ENCODE measurements at places on chromosomes 7 and 10.

- no peaks in the 10 kb centered on the region for H3K36me3 ChIP-seq
- H3K27ac ChIP-seq: no peak overlapping the region
- peak; percentile 76 for DNase-seq
- peak overlapping the region; percentile 68 for H3K4me3 ChIP-seq
Observed at GRCh38 chr10:75408911-75409885, 7.6 kb upstream of the ZNF503 start.

DNA sequence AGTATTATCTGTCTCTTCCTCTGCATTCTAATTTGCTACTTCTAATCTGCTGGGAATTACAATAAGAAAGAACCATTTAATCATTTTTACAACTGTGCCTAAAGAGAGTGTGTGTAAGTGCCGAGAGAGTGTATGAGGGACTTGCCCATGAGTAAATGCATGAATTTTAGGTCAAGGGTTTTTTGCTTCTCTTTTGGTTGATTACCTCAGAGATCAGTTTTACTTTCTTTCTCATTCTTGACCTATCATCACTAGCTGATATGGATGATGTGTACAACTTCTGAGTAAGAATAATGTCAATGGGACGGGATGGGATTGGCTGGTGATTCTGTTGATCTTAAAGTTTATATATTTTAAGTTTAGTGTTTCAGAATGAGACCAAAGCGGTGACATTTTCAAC, 47.8 kb downstream of the IKZF1 start:
- H3K27ac ChIP-seq: peak overlapping the region; percentile 95
- peak overlapping the region; percentile 76 for H3K4me3 ChIP-seq
- H3K27me3 ChIP-seq: no peaks in the 10 kb centered on the region
- peaks cover 93% of the 10 kb centered on the region for H3K4me1 ChIP-seq
- peaks cover 81% of the 10 kb centered on the region for H3K36me3 ChIP-seq
- peak; percentile 78 for DNase-seq

- H3K4me3 ChIP-seq: no peak overlapping the region
- no peaks in the 10 kb centered on the region for H3K4me1 ChIP-seq
- no peaks in the 10 kb centered on the region for H3K36me3 ChIP-seq
- DNase-seq: no peak
- peaks cover 6% of the 10 kb centered on the region for H3K27me3 ChIP-seq
Observed at GRCh38 chr7:95582578-95583293, 13.6 kb downstream of the PDK4 start.

- peak overlapping the region; percentile 90 for H3K4me3 ChIP-seq
- no peak for DNase-seq
- peaks cover 42% of the 10 kb centered on the region for H3K4me1 ChIP-seq
- peaks cover under 1% of the 10 kb centered on the region for H3K36me3 ChIP-seq
- H3K27ac ChIP-seq: peak overlapping the region; percentile 81
Observed at GRCh38 chr10:73911553-73912004, 647 bp downstream of the PLAU start.

GRCh38 chr10:323651-324293, 188.5 kb downstream of the ZMYND11 start:
- peaks cover 7% of the 10 kb centered on the region for H3K4me1 ChIP-seq
- H3K27ac ChIP-seq: peak overlapping the region; percentile 3
- H3K27me3 ChIP-seq: no peaks in the 10 kb centered on the region
- no peak overlapping the region for H3K4me3 ChIP-seq
- peaks cover 3% of the 10 kb centered on the region for H3K36me3 ChIP-seq

DNA sequence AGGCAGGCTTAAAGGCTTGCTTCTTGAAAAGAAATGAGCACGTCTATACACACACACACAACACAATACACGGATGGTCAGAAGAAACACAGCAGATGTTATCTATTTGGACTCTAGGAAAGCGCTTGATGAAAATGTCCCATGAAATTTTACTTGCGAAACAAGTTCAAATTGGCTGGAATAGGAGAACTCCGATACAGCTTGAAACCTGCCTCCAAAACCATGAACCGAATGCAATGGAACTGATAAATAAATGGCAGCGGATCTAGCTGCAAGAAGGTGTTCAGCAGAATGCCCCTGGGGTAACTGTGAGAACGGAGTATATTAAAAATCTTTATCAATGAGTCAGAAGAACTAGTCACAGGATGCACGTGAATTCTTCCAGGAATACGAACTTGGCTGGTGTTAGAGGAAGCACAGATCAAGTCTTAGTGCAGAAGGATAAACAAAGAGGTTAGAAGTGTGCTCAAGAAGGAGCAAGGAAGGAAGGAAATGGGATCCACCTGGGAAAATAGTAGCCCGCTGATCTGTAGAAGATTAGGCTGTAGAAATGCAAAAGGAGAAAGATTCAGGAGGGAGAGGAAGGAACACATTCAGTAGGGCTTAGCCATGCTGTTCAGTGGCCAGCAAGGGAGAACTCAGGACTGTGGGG, 142.0 kb upstream of the PRKCQ start:
- no peaks in the 10 kb centered on the region for H3K4me1 ChIP-seq
- peaks cover 35% of the 10 kb centered on the region for H3K27me3 ChIP-seq
- no peak overlapping the region for H3K4me3 ChIP-seq
- no peaks in the 10 kb centered on the region for H3K36me3 ChIP-seq
- no peak for DNase-seq

Measured in activated CD4-positive, alpha-beta T cell treated with anti-CD3 and anti-CD28 coated beads, Interleukin-2, amount 10 ng/mL, durations not matched to agents 24 days and 14 days (primary cell).